ENCODE measurements at places on chromosomes 11 and 22.

DNA sequence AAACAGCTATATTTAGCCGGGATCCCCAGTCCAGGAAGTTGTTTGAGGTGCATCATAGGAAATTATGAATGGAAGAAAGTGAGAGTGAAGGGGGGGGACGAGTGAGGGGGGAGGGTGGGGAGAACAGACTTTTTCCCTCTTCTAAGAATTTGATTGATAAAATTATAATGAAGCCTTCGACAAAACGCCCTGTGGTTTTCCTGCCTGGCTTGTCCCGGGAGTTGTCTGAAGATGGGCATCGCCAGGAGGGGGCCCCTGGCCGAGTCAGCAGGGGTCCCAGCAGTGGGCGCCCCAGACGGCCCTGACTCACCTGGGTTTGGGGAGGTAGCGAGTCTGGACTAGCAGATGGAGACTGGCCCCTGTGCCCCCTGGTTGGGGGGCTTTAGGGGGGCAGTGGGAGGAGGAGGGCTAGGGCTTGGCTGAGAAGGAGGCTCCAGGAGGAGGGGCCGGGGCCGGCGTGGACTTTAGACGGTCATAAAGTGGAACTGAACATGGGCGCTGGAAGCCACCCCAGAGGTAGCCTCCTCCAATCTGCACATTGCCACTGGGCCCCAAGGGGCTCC is 336 bp upstream of the LIF start:
- peak; percentile 75 for DNase-seq

DNA sequence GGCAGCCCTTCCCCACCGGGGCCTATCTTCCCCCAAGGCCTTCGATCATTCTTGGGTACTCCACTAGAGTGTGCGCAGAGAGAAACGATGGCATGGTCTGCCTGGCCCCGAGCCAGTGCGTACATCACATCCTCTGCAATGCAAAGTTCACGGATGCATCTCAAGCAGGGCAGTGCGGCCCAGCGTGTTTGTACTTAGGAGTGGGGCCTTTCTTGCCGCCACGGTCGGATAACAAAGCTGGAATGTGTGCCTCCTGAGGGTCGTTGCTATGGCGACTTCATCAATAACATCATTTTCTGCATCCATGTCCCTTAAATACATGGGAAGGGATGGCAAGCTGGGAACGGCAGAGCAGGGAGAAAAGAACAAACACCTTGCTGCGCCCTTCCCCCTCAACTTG is 73.9 kb downstream of the SCUBE1 start:
- DNase-seq = no peak

DNA sequence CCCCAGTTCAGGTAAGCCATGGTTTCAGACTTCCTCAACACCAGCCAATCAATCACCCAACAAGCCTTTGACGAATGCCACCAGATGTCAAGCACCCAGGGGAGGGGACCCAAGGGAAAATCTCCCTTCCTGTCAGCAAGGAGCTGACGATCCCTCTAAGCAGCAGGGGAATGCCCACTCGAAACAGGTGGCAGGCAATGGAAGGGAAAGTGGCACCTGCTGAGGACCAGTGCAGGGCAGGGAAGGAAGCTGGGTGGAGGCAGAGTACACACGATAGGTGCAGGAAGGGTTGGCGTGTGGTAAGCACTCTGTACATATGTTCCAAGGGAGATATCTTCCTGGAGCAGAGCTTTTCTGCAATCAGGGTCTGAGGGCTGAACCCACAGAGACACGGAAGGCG is 11.7 kb upstream of the CREB3L1 start:
- DNase-seq = no peak

GRCh38 chr11:1876361-1877063 is 15.2 kb downstream of the PRR33 start:
- no peak for DNase-seq

DNA sequence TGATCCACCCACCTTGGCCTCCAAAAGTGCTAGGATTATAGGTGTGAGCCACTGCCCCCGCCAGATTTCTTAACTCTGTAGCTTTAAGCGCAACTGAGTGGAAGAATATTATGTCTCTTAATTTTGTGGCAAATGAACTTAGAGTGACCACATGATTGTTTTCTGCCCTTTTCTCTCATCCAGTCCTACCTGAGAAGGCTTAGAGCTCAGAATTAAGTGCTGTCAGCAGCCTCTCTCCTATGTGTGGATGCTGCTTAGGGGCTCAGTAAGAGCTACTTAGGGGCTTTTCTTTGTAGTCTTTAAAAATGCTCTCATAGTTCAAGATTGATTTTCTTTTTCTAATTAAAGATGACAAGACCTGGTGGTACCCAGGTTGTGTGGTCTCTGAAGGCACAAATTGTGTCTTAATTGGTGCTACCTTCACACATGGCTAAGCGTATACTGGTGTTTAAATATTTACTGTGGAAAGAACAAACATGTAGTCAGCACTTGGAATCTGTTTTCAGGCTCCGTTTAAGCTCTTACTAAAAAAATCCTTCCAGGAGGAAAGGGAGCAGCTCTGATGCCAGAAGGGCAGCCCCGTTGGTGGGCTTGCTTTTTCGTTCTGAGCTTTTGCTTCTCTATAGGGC is 59.3 kb downstream of the DEPDC5 start:
- DNase-seq = no peak

GRCh38 chr11:42085736-42086135 is 626.3 kb upstream of the LRRC4C start:
- DNase-seq = no peak

GRCh38 chr11:1129143-1129610 is 28.6 kb upstream of the MUC5AC start:
- no peak for DNase-seq

DNA sequence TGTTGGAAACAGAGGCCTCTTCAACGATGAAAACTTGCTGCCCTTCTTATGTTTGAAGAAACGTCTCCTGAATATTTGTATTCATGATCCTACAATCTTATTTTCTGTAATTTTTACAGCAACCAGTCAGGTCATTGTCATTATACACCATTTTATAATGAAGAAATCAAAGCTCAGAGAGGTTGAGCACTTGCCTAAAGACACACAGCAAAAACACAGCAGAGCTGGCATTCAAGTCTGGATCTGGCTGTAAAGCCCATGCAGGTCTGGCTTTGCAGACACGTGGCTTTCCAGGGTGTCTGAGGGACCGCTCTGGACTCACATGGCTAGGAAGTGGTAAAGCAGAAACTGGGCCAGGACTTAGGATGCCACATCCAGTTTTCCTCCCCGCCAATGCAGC is 15.8 kb upstream of the ALX4 start:
- DNase-seq = no peak

DNA sequence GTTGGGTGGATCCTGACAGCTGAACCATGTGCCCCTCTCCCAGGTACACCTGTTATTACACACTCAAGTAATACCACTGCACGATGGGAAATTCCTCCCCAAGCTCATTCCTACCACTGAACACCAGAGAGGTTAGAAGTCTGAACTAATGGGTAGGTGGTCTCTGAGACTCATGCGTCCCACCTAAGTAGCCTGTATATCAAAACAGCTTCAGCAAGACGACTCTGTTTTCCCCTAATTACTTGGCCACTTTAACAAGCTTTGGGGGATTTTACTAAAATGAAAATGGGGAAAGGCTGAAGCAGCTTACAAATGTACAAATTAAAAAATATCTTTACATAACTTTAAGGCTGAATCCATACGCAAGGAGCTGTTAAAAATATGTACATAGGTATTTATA is 29.4 kb downstream of the LGR4 start:
- no peak for DNase-seq

- DNase-seq = no peak
These were observed 20.9 kb downstream of the BRSK2 start for GRCh38 chr11:1410366-1411291.

DNA sequence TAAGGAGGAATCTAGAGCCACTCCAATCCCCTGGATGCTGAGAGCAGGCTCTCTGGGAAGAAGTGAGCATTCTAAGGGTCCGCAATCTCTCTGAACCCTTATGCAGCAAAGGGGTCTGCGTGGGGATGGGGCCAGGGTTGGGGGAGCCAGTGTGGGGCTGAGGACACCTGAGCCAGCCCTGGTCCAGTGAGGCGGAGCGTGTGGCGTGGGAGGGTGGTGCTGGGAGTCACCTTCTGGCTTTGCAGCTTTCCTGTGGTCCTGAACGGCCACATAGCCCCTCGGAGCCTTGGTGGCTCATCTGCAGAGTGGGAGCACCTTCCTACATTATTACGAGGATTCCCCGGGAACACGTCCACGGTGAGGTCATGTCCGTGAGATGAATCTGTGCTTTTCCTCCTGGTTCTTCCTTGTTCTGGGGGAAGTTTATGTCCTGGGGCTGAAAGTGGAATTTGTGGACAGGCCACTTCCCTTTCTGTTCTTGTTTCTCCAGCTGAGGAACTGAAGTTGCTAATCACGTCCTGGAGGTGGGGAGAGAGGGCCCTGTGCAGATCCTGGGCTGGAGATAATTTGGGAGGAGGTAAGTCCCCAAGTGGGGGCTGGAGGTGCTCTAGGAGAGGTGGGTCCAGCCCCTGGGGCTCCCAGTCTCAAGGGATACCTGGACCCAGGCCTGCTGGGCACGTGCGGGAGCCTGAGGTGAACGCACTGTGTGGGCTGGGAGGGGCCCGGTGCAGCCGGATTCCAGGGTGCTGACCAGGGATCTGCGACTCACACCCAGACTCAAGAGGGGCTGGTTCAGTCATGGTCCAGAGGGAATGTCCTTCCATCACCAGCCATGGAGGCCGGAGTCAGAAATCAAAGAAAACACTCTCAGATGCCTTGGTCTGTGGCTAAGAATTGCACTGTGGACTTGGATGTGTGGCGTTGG is 6.1 kb downstream of the MRGPRE start:
- no peak for DNase-seq

GRCh38 chr22:49212466-49212865 is 615.2 kb downstream of the BRD1 start:
- no peak for DNase-seq

GRCh38 chr11:101866619-101867491 is 48.0 kb upstream of the CEP126 start:
- DNase-seq = peak; percentile 76

DNA sequence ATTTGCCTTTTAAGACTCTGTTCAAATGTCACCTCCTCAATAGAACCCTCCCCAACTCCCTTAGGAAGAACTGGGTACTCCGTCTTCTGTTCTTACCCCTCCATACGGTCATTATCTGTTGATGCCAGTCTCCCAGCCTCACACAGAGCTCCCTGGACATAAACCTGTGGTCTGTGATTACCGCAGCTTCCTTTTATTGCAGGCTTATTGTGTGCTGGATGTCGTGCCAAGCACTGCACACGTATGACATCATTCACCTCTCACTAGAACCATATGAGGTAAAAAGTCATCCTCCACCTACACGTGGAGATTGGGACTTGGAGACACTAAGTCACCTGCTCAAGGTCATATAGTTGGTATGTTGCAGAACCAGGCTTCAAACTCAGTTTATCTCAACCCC is 15.3 kb downstream of the PTPN5 start:
- no peak for DNase-seq

GRCh38 chr11:128734832-128735224 is 41.0 kb downstream of the FLI1 start:
- no peak for DNase-seq

- DNase-seq = no peak
These were observed 48.7 kb downstream of the RPS6KA4 start for GRCh38 chr11:64407630-64408029.

DNA sequence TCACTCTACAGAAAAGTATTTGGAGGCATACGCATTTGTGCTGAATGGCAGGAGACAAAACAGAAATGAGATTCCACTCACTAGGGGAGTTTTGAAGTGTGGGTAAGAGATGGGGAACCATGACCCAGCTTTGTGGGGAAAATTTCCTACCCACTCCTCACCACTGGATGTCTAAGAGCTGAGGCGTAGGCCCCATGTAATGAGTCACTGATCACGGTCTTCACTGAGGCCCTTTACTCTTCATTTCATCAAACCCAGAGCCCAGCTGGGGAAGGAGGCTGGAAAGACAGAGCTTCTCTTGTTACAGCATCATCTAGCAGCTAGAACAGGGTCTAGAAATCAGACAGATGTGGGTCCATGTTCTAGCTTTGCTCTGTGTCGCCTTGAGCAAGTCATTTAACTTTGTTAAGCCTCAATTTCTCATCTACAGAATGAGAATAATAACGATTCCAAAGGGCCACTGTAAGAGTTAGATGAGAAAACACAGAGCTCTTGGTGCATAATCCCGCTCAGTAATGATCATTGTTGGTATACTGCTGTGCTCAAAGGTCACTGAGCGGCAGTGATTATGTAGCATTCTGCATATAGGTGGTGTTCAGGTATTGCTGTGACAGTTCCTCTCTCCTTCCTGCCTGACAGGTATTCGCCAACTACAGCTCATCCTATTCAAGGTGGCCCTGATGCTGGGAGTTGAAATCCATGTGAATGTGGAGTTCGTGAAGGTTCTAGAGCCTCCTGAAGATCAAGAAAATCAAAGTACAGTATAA is 97.2 kb downstream of the MICAL2 start:
- peak; percentile 85 for DNase-seq

- no peak for DNase-seq
These were observed 473.7 kb downstream of the JRKL start for GRCh38 chr11:96863520-96863919.

- no peak for DNase-seq
These were observed 1.1 kb downstream of the TBCEL start for GRCh38 chr11:121024989-121025388.

DNA sequence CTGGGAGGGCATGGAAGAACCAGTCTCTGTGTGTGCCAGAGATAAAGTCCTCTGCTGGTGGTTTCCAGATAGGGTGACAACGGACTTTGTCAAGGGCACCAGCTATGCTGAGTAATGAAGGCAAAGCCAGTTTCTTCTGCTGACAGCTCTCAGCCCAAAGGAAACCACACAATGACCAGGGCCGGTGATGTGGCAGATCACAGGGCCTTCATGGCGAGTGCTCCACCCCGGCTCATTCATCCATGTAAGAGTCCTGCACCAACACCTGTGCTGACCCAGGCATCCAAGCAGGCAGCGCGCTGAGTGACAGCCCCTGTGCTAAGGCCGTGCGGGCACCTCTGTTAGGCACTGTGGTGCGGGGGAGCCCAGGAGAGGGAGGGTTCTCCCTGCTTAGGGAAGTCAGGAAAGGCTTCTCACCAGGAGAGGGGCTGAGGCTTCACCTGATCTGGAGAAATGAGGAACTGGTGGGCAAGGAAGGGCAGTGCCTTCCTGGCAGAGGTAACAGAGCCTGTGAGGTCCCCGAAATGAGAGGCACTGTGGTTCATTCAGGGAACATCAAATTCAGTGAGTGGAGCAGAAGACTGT is 33.8 kb downstream of the TP53I11 start:
- DNase-seq = no peak

GRCh38 chr11:42253156-42253555 is 793.7 kb upstream of the LRRC4C start:
- DNase-seq = no peak

GRCh38 chr11:73176145-73176873 is 34.2 kb upstream of the FCHSD2 start:
- no peak for DNase-seq

- no peak for DNase-seq
These were observed 6.8 kb downstream of the NHERF4 start for GRCh38 chr11:119192111-119192510.

- peak; percentile 29 for DNase-seq
These were observed 151.8 kb downstream of the NAV2 start for GRCh38 chr11:19864141-19865140.

DNA sequence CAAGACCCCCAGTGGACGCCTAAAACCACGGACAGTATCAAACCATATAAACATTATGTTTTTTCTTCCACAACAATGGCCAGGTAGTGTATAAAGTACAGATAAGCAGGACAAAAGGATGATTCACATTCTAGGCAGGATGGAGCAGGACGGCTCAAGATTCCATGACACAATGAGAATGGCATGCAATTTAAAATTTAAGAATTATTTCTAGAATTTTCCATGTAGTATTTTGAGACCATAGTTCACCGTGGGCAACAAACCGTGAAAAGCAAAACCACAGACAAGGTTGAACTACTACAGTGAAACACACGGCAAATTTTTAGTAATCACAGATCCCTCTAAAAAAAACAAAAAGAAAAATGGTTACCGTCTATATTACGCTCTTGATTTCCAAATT is 7.5 kb downstream of the NARS2 start:
- DNase-seq = peak; percentile 80

Data from astrocyte (in vitro differentiated cells and primary cell).